ENCODE measurements at places on chromosomes 13 and 19.

DNA sequence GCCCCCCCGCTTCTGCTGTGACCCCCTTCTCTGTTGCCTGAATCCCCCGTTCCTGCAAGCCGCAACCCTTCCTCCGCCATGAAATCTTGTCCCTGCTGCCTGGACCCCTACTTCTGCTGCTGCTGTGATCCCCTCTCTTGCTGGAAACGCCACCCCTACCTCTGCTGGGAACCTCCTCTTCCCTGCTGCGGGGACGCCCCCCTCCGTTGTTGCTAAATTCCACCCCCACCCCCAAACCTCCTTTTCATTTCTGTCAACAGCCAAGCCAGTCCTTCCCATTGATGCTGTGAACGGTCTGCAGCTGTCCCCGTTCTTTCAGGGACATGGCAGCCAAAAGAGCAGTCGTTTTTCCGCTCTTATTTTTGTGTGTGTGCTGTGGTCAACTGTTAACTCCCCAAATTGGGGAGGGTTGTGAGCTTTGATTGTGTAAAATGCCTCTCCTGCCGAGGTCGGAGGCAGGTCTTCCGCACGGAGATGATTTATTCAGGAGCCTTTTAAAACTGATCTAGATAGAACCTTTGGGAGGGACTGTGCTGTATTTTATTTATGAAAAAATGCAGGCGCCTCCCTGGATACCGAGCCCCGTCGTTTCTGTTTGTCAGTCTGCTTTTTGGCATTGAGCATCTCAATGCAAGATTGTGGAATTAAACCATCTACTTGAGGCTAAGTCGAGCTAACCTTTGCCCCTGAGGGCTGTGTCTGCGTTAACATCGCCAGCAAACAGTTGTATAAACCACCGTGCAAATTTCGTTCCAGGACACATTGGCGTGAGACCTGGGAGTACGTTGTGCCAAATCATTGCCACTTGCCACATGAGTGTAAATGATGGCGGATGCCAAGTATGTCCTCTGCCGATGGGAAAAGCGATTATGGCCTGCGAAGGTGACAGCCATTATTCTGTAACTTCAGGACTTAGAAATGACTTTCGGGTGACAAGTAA lies 27.9 kb upstream of the NDUFS7 start:
- DNase-seq: no peak

- peak; percentile 54 for DNase-seq
Observed at GRCh38 chr19:48123907-48124651, 13.5 kb upstream of the PLA2G4C start.

DNA sequence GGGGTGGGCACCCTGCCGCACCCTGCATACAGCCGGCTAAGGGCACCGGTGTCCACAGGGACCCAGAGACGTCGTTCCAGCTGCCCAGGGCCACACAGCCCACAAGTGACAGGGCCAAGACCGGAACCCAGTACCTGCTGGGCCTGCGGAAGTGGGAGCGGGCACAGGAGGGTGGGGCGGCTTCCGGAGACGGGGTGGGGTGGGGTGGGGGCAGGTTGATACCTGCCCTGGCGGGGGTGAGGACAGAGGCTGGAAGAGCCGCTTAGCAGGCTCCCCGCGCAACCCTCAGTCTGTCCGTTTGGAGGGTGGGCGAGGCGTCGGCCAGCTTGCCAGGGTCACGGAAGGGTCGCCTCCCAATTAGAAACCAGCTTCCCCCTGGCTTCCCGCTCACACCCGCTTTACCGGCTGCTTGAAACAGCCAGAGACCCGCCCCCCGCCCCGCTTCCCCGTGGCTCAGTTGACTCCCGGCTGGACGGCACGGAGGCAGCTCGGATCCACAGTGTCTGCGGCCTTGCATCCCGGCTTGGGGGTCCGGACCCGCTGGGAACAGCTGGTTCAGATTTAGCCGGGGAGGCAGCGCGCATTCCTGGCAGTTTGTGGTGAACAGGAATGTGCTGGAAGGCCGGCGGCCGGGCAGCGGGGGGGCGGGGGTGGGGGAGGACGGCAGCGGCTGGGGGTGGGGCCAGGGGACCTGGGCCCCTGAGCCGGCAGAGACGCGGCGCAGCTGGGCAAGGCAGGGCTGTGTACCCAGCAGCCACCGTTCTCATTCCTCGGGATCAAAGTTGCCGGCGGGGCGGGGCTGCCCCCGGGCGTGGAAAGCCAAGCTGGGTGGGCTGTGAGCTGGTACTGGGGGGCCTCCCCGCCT lies 1.9 kb downstream of the CNN2 start:
- peak; percentile 98 for DNase-seq

DNA sequence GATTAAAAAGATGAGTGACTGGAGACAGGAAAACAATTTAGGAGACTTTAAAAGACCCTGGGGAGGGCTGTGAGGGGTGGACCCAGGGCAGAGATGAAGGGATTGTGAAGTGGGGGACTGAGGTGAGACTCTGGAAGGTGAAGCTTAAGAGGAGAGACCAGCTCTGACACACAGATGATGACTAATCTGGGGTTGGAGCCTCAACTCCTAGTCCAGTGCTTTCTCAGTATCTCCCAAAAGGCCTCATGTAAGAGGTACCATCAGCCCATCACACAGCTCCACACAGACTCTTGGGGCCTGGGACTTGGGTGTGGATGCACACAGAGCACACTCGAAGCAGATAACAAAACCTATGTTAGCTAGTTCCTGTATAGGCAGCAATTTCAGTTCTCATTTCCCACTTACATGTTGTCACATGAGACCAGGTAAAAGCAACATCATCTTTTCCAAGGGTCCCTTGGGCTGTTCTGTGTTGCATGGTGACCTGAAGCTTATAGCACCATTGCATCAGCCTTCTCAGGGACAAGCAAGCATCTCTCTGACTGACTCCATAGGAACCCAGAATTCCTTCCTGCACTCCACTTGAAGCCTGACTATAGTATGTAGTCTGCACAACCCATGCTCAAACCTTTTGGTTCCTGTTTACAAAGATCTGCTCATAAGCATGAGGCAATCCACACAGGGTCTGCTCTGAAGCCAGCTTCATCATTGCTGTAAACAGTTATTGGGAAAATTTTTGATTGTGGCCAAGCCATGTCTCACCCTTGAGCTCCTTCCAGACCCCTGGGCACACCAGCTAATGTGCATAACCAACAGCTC lies 88.6 kb upstream of the MYCBP2 start:
- no peak for DNase-seq

GRCh38 chr19:38210458-38210987 lies 13.5 kb downstream of the DPF1 start:
- DNase-seq: peak; percentile 41

DNA sequence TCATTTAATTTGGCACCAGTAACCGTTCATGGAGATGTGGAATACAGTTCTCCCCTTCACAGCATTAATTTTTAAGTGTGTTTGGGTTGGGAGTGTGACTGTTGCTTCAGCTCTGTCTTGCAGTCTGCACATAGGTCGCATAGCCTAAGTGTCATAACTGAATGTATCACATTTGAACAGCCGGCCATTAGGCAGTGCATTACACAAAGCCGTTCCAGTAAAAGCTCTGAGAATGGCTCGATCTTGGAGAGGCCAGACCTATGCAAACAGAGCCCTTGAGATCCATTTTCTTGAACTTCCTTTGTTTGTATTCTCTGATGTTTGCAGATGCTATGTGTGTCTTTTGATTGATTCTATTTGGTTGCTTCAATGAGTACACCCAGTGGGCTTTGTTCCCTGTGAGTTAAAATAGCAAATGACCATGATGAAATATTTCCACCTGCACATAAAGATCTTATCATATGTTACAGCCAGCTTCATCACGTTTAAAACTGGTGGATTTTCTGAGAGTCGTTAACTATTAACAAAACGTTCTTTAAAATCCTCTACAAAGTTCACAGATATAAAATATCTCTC lies 1104.9 kb upstream of the SLC10A2 start:
- DNase-seq: no peak

- DNase-seq: peak; percentile 70
Observed at GRCh38 chr19:30036154-30037129, 94.4 kb downstream of the URI1 start.

DNA sequence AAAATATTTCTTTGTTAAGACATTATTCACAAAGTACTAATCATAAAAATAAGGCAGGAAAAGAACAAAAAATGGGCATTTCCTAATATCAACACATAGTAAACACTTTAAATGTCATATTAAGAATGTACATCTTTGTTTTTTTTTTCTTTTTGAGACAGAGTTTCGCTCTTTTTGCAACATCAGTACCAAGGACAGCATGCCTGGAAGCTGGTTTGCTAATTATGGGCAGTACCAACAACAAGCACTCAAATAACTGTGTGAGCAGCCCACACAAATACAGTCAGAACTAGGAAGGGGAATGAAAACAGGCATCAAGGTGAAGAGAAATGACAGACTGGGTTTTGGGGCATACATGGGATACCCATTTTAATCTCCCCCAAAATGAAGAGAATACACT lies 788.0 kb upstream of the SLITRK1 start:
- DNase-seq: no peak

DNA sequence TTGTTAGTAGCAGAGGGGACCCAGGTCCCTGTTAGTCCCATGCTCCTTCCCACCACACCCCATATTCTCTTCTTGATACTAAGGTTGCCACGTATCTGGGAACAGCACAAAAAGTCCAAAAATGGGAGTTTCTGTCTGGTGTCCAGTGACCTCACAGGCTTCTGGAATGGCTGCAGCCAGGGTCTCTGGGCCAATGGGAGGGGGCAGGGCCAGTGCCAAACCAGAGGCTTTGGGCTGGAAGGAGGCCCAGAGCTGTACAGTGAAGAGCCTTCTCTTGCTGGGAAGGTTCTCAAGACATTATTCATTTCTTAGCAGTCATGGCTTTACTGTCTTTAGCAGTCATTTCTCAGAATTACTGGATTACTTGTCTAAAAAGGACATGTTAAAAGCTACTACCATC lies 119.2 kb downstream of the FRY start:
- DNase-seq: no peak

GRCh38 chr19:18480006-18480691 lies 41.7 kb downstream of the ELL start:
- DNase-seq: peak; percentile 68

DNA sequence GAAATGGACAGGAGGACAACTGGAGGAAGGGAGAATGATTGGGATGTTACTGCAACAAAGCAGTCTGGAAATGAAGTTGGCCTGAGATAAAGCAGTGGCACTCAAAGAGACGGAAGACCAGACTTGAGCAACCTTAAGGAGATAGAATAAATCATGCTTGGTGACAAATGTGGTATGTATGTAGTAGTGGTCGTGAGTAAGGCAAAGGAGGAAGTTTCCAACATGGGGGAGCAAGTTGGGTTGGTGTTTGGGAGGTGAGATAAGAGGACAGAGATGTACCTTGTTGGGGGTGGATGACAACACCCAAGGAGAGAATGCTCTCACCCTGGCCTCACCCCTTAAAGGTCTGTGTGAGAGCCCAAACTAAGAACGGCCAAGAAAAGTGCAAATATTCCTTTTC lies 420.5 kb downstream of the DIAPH3 start:
- peak; percentile 17 for DNase-seq

All from fibroblast of skin of back (primary cell).